ENCODE measurements at places on chromosomes 12 and 14.
A peak's percentile ranks its signal among the peaks of the same experiment; 100 is the strongest.

- no peak for DNase-seq
These were observed 115.7 kb downstream of the PTPRQ start for GRCh38 chr12:80559766-80560165.

DNA sequence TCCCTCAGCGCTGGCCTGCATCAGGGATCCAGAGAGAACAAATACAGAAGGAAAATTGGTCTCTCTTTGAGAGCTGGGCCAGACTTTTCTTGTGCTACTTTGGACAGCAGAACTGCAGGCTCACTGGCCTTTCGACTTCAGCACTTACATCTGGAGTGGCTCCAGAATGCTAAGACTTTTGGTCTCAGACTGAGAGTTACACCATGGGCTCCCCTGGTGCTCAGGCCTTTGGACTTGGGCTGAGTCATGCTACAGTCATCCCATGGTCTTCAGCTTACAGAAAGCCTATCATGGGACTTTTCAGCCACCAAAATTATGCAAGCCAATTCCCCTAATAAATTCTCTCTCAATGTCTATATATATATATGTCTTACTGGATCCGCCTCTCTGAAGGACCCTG, 9.0 kb upstream of the CD163 start:
- DNase-seq = no peak

- DNase-seq = no peak
These were observed 23.8 kb upstream of the GPR132 start for GRCh38 chr14:105088812-105089745.

DNA sequence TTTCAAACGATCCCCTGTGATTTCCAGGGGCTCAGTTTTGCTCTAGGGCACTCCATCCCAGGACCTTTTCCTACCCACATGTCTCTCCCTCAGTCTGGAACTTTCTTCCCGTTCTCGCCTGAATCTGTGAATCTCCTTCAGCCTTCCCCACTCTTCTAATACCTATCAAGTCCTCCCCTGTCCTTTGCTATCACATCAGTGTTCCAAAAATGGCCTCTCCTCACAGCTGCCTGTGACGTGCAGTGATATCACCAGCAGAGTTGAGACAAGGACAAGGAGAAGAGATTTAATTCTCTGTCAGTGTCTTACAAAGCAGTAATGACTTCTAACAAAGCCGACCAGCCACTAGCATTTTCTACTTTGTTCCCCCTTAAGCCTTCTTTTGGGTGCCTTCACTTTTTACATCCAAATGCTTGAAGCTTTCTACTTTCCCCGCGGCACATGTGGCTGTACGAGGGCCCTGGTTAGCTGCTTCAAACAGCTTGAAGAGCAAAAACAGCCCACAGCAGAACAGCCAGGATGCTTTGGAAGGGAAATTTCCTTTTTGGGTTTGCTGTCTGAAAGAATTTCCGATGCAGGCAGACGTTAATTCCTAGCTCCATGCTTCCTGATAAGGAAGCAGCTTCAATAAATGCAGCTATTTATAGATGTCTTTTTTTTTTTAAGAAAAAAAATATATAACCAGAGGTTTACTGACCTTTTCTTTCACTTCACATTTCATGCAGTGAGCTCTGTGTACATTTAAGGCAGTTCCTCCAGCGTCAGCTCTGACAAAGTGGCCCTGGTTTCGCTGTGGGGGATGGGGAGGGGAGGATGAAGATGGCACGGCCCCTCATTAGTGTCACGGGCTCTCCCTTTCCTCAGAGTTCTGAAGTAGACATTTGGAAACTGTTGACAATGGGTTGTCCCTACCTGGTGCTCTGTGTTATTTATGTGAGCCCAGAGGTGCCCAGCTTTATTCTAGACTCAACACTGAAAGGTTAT, 109.3 kb downstream of the ETV6 start:
- no peak for DNase-seq

DNA sequence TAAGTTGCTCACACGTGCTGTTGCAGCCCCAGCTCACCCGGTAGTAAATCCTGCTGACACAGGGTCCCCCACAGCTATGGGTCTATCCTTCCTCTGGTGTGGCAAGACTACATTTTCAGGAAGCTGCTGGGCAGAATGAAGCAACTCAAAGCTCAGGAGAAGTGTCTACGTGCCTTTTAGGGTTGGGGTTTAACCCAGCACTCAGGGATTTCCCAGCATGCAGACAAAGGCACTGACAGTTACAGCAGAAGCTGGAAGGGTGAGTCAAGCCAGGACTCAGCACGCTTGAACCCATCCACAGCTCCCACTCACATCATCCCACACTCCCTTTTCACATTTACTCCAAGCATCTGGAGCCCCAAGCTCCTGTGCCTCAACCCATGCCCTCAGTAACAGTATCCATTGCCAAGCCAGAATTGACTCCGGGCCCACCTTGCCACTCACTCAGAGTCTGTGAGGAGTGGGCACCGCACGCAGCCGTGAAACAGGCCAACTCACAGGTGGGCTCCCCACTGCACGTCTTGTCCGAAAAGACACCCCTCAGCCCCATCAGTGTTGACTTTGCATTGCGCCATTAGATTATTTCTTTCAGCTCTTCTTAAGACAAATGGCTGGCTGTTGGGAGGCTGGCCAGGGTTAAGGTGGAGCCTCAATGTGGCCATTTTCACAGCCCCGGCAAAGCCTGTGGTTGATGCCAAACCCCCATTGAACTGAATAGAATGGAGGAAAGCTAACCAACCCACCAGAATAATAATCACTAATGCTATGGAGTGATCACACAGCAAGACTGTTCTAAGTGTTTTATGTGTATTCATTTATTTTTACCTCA, 59.6 kb downstream of the ZFP36L1 start:
- peak; percentile 17 for DNase-seq

All from activated CD4-positive, alpha-beta T cell treated with anti-CD3 and anti-CD28 coated beads, Interleukin-2, amount 50 U/mL, for 24 hours (primary cell).